ENCODE measurements at places on chromosomes 4 and X.

DNA sequence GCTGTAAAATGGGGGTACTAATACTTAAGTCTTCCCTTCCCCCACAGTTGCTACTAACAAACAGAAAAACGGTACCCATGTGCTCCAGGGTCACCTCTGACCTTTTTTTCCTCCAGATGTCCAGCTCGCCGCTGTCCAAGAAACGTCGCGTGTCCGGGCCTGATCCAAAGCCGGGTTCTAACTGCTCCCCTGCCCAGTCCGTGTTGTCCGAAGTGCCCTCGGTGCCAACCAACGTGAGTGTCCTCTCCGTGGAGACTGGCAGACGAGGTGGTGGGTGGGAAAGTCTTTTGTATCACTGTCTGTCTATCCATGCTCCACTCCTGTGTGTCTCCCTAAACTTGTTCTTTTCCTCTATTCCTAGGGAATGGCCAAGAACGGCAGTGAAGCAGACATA is 5.1 kb downstream of the UBA1 start:
- DNase-seq, result no peak

GRCh38 chr4:16237715-16238114 is 11.4 kb upstream of the TAPT1 start:
- DNase-seq, result no peak

DNA sequence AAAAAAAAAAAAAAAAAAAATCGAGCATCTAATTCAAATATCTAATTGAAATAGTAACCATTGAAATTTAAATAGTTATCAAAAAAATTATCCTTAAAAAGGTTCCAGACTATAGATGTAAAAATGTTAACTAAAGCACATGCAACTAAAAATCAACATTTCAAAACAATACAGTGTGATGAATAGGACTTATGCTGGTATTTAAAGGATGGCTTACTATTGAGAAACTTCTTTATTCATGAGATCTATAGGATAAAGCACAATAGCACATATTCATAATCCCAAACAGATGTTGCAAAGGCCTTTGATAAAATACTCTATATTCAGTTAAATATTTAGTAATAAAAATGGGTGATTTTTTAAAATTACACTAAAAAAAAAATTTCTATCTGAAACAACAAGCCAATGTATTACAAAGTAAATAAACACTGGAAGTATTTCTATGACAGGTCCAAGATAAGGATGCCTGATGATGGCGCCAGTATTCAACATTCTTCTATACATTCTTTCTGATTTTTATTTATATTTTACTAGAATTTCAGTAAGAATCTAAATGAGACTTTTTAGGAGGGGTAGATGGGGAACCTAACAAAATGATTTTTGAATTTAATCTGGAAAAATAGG is 26.3 kb downstream of the DCLK2 start:
- DNase-seq, result no peak

DNA sequence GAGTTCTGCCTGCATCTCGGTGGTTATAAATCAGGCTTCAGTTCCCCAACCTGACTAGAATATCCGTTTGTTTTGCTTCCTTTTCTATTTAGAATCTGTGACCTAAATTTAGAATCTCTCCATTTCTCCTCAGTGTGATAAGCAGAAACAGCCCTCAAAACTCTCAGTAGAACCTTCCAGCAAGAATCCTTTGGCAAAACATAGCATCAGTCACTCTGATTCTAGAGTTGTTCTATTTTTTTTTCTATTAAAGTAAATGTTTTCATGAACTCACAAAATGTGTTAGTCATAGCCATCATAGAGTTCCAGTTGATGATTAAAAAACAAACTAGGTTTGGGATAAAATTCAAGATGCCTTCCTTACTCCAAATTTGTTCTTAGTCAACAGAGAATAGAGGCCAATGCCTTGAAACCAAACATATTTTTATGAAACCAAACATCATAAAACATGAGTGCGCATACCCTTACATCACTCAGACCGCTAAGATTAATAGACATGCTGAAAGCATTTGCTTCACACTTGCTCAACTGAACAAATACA is 13.2 kb upstream of the C1QTNF7 start:
- DNase-seq, result no peak

- peak; percentile 50 for DNase-seq
Observed at GRCh38 chrX:37825215-37825842, 22.0 kb downstream of the DYNLT3 start.
